ENCODE measurements at places on chromosomes 7 and 10.

- no peak for DNase-seq
Measured at GRCh38 chr7:147014286-147014955, 897.8 kb downstream of the CNTNAP2 start.

- no peak for DNase-seq
Measured at GRCh38 chr7:101232141-101232850, 5.3 kb downstream of the CLDN15 start.

- DNase-seq, result no peak
Measured at GRCh38 chr7:29435167-29435566, 128.5 kb upstream of the PRR15 start.

GRCh38 chr7:28166982-28167715, 13.4 kb downstream of the JAZF1 start:
- DNase-seq, result no peak

DNA sequence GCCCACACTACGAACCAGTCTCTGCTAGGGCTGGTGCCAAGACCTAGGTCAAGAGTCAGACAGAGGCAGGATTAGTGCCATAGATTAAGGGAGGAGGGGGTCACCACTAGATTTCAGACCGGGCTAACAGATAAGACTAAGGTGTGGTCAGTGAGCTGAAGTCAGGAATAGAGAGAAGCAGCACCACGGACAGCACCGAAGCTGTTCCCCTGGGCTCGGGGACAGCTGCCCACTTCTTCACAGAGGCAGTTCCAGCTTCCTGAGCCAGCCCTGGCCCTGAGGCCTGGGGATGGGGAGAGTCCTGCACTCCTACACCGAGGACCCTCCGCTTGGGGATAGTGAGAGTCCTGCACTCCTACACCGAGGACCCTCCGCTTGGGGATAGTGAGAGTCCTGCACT, 11.2 kb upstream of the JAKMIP3 start:
- DNase-seq, result no peak

DNA sequence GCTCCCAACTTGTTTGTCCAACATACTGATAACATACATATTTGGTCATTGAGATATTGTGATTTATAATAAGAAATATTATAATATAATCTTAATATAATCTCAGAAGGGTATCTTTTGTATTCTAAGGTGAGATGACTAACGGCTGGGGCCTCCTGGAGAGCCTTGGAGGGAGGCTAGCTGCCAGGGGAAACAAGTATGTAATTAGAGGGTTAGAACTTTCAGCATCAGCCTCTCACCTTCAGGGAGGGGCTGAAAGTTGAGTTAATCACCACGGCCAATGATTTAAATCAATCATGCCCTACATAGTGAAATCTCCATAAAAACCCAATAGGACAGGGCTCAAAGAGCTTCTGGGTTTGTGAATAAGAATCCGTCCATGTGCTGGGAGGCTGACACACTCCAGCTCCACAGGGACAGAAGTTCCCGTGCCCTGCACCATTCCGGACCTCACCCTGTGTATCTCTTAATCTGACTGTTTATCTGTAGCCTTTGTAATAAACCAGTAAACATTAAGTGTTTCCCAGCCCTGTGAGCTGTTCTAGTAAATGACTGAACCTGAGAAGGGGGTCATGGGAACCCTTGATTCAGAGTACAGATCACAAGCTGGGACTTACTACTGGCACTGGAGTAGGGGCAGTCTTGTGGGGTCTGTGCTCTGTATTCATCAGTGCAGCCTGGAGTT, 86.3 kb upstream of the STEAP1B start:
- DNase-seq, result no peak

DNA sequence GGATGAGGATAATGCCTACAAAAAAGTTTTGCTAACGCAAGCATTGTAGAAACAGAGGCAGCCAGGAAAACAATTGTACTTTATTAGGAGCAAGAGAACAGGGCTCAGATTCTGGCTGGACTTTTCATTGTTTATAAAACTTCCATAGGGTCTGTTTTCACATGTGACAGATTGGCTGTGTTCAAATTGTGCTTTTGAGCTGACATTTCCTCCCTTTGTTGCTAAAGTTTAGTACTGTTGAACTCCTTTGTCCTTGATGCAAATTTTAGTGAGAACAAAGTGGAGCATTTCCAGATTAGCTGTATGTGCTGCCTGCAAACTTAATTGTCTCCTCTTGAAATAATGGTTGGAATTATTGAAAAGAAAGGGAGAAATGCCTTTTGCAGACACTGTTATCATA, 221.0 kb upstream of the FZD1 start:
- no peak for DNase-seq

DNA sequence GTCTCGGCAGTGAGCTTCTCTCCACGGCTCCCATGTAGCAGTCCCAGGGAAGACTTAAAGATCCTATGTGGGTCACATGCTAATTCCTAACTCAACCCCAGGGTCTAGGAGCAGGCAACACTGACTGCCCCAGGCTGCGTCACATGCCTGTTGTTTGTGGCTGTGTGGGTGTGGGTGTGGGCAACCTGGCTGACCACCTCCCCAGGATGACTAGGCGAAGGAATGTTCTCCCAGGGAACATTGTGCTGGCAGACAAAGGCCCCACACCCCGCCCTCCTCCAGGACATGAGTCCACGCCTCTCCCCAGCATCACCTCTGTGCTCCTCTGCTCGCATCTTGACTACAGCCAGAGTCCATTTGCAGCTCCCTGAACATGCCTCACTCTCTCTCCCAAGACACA, 30.3 kb downstream of the SLC29A3 start:
- no peak for DNase-seq

DNA sequence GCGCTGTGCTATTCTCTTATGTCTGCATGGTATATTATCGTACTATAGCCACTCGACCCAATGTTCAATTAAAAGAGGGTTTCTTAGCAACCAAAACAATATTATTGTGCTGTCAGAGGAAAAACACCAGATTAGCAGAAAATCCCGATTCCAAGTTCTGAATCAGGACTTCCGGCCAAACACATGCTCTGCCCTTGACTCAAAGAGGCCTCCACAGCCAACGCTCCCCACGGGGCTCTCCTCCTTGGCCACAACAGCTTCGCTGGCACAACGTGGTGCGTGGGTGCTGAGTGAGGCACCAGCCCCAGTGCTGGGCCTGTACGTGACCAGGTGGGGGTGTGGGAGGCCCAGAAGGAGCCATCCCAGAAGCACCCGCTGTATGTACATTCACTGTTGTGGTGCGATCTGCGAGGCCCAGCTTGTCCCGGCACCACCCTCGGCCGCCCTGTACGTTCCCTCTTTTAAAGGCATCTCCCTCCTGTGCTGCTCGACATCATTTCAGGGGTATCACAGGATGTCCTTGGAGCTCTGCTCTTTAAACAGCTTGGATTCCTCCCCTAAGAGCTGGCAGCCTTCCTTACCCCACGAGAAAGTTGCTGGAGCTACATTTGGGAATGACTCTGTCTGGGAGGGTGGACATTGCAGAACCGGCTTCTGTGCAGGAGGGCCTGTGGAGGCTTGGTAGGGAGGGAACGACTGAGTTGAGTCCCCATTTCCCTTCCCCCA, 736.2 kb downstream of the PARD3 start:
- no peak for DNase-seq

- no peak for DNase-seq
Measured at GRCh38 chr10:18875477-18875876, 173.1 kb upstream of the MALRD1 start.

DNA sequence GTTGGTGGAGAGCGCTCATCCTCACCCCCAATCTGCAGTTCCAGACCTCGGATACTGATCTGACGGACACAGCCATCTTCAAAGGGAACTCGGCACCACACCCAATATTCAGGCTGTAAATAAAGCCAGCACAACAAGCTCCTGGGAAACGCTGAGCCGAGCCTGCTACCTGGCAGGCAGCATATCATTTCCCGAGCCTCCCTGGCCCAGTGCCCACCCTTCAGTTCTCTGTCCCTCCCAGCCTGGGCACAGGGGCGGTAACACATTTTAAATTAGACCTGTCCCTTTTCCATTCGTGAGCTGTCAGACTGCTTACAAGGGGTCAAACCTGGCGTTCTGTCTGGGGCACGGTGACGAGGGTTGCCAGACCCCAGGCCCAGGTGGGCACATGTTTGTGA, 250.5 kb downstream of the ARHGAP12 start:
- DNase-seq, result no peak

DNA sequence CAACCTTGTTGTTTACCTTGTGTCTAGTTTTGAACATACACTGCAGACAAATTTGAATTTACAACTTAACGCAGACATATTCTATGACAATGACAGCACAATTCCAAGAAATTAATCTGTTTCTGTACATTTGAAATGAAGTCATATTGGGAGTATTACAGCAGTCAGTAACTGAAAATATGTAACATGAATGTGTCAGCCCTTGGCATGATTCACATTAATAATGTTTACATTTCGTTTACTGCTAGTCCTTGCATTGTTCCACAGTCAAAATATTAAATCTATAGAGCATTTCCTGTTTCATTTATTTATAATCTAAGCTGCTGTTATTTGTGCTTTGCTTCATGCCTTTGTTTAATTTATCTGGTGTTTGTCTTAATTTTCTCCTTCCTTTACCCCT, 80.4 kb downstream of the NOC3L start:
- no peak for DNase-seq

DNA sequence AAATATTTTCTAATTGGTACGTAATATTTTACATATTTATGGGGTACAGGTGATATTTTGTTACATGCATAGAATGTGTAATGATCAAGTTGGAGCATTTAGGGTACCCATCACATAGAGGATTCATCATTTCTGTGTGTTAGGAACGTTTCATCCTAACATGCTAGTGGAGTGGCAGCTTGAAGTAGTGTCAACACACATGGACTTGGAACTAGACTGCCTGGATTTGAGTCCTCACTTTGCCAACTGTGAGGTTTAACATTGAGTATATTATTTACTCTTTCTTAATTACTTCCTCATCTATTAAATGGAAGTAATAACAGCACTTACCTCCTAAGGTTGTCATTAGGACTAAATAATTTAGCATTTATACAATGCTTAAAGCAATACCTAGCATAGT, 241.9 kb downstream of the PLXDC2 start:
- no peak for DNase-seq

DNA sequence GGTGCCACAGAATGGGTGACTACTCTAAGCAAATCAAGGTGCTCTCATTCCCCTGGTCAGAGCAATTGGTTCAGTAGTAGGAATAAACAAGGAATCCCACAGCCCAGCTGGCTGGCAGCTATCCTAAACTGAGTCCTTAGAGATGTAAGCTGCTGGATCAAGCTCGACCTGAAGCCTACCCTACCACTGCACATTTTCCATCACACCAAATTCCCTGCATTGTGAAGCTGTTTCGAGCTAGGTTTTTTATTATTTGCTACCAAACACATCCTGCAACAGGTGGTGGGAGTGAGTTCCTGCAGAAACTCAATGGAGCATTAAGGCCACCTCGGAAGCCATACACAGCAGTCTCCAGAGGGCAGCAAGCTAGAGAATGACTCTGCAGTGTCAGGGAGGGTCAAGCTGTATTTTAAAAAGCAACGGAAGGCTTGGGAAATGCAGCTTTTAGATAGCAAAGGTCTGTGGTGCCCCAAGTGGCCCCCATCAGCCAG, 33.7 kb upstream of the TNRC18 start:
- DNase-seq, result no peak

- no peak for DNase-seq
Measured at GRCh38 chr10:25557136-25557535, 376.9 kb upstream of the MYO3A start.

- DNase-seq, result no peak
Measured at GRCh38 chr7:115038158-115038557, 116.3 kb downstream of the MDFIC start.

DNA sequence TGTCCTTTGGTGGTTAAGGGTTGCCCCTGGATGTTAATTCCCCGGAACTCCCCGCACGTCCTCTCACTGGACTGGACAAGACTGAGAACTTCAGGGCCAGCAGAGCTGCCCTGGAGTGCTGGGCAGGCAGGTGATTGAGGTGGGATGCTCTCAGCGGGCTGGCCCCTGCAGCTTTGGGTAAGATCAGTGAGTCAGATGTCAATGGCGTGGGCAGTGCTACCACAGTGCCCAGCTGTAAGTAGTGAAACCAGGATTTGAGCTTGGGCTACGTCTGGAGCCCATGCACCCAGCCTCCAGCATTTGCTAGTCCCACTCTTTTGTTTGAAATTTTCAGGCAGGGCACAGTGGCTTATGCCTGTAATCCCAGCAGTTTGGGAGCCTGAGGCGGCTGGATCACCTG, 6.7 kb upstream of the SEPHS1 start:
- DNase-seq, result no peak

GRCh38 chr7:17946591-17946990, 6.3 kb upstream of the SNX13 start:
- no peak for DNase-seq
